Sciatic nerve (tissue), 2 donors: ENCODE measurements at places on chromosomes 11 and 22. TPM values are rescaled to one million over a fixed set of nuclear protein-coding genes. Genes with fewer than 3 reads are reported as not detected.

Gene BTBD18
- not detected for total RNA-seq

Gene COX8A
- total RNA-seq: 118 TPM

Gene ANKK1
- 0.98 TPM for total RNA-seq

Gene CASP1
- 31.9 TPM for total RNA-seq

Gene TTC12
- 29.1 TPM for total RNA-seq
